ENCODE measurements at places on chromosomes 2 and 18.
A peak's percentile ranks its signal among the peaks of the same experiment; 100 is the strongest.

DNA sequence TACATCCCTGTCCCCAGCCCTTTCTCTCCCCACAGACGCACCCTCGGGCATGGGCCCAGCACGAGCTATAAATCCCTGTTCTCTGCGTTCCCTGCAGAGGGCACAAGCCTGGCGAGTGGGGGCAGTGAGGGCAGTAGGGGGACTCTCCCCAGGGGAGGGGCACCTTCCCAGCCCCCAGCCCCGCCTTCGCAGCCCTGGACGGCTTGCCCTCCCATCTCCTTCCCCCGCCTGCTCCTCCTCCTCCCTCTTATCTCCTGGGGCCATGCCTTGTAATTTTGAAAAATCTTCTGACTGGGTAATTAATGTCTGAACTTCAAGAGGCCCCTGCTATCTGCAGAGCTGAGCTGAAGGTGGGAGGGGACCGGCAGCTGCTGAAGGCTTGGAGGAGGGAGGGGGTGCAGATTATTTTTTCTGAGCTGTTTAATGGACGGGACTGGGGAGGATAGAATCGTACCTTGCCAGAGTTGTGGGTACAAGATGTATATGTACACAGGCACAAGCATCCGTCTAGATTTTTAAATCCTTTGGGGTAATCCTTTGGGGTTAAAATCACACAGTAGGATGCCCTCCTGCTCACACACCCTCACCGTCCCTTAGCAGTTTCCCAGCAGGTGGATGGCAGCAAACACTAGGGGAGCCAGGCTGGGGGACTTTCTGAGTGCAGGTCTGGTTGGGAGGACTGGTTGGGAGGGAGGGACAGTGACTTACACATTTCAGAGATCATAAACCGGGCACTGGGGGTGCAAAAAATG, 121.9 kb downstream of the SMAD7 start:
- no peak for DNase-seq

DNA sequence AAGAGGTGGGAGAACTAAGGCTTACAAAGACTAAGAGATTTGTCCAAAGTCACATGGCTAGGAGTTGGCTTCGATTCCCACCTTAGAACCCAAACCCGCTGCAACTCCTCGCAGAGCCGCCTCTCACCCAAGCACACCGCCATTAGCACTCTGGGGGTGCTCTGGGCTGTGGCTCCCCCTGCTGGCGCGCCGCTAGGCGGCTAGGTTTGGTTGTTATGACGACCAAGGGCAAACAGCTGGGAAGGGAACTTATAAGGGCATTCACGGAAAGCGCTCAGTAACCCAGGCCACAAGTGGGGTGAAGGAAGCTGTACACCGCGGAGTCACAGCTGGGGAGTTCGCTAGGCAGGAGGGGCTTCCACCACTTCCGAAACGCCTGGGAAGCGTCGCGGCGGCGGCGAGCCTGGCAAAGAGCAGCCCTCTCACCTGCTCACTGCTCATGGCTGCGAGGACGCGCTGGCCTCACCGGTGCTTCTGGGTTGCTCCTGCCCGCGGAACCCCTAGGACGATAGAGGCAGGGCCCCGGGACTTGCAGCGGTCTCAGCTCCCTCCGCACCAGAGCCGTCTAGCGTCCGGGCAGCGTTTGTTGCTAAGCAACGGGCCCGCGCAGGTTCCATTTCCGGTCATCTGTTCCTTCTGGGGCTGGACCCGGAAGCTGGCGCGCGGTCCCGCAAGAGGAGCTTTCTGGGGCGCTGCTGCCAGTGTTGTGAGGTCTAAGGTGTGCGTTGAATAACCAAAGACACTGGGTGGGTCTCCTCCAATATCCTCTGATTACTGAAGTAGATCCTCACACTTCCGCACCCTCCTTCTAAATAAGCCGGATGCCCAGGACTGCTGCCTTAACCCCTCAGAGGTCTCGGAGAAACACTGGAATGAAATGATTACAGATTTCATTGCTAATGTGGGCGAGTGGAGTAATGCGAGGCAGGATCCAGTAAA, at the start of gene DNAH7:
DNAH7 (minus strand) TSS at position 567 of the 939 bp plus-strand sequence; CDS start at position 441, 126 bp downstream.
- DNase-seq, result peak; percentile 86

GRCh38 chr2:86336675-86337243, 667 bp downstream of the REEP1 start:
- DNase-seq, result no peak

- no peak for DNase-seq
These were observed 182.4 kb upstream of the ETAA1 start for GRCh38 chr2:67214585-67215185.

DNA sequence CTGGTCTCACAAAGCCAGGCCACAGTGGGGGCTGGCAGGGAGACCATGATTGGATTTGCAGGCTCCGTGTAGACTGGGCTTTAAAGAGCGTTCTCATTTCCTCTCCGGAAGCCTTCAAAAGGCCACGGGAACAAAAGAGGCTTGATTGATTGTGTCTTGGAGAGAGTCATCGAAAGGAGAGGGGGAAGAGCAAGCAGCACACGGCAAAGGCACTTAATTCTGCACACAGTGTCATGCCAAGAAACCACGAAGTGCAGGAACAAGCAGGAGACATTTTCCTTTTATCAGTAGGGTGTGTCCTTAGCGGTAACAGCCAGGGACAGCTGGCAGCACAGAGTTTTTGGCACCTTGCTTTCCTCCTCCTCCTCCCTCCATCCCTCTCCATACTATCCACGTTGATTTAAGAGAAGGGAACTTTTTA, 47.7 kb downstream of the GLI2 start:
- DNase-seq, result no peak

DNA sequence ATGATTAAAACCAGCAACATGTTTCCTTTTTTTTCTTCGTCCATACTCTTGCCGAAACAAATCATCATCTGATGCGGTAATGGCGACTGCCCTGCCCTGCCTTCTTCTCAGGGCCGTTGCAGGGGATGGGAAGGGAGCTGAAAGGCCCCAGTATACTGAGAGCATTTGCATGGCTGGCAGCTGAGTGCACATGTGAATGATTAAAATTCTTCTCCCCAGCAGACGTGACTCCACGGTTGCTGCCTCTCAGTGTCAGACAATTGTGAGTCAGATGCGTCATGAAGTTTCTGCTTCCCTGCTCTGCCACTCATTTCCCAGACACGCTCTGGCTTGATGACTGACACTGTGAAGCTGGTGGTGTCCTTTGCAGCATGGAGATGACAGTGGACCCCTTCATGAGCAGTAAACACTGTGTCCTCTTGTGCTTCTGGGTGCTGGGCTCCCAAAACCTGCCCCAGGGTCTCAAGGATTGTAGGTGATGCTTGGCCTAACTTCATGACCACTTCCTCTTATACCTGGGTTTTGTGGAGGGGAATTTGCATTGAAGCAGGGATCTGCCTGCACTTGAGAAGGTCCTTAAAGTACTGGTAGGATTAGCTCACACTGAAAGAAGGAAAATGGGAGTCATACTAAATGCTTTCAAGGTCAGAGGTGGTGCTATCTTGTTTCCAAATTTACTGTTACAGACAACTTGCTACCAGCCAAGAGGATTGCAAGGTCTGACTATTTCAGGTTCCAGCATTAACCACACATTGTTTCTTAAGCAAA, 222.5 kb upstream of the COPS8 start:
- no peak for DNase-seq

DNA sequence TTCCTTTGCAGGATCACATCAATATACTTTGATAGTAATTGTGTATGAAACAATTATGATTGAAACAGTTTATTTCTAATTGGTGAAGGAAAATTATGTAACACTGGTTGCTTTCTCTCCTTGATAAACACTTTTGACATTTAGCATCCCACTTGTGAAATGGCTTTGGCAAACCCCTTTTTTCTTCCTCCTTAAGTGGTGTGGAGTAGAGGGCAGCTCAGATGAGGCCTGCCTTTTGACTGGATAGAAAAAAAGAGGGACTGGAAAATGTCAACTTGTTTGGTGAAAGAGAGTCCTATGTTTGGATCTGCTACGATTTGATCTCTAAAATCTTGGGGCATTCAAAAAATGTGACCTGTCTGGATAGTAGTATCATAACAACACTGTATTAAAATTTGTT, 318.3 kb downstream of the MEIS1 start:
- DNase-seq, result no peak

DNA sequence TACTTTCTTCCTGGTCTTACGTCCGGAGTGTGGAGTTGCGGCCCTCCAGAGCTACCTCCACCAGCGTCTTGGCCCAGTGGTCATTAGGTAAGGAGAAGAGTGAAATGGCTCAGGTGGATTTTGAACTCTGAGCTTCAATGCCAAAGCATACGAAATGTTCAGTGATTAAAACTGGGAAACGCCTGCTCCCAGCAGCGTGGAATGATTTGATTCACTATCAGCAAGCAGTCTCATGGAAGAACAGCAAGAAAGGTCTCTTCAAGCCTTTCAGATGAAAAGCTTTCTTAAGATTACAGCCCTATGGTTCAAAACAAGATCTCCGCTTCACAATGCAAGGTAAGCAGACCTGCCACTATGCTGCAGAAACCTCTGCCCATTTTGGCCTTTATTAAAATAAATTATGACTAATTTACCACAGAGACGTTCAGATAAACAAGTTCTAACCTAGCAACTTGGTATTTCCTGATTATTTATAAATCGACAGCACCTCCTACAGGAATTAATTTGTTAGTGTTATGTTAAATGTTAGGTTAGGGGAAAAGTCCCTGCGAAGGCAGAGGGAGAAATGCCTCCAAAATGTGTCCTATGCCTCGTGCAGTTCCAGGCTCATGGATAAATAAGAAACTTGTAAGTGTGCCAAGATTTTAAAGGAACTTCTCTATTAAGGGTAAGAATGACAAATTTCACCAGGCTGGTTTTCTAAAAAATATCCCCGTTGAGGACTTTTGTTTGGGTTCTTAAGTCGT, 10.1 kb downstream of the SP9 start:
- no peak for DNase-seq

GRCh38 chr2:208065476-208065875, 40.1 kb upstream of the PLEKHM3 start:
- no peak for DNase-seq

GRCh38 chr2:240136671-240137292, 677 bp upstream of the COPS9 start:
- no peak for DNase-seq
